ENCODE measurements at places on chromosomes 1 and 21.

DNA sequence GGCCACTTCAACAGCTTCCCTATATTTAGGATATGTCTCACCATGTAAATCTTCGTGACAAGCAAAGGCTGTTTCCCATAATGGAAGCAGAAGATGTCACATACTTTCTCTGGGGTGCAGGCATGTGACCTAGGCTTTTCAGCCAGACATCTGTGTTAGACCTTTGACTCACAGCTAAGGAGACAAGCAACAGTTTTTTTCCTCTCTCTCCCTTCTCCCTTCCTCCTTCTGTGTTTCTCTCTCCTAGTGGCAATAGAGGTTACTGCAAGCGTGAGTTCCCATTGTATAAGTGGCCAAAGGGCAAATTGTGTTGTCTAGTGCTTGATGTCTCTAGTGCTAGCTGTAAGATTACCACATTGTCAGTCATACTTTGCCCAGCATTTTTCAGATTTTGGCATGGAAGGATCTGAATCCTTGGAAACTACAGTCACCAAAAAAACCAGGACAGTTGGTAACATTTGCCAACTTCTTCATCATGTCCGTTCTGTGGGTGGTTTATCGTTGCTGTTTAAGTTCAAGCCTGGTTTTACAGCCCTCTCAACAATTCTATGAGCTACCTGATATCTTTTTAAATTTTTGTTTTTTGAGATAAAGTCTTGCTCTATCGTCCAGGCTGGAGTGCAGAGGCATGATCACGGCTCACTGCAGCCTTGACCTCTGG lies 44.4 kb upstream of the RABGAP1L start:
- peak; percentile 10 for DNase-seq

GRCh38 chr1:100187912-100188311 lies 9.9 kb upstream of the LRRC39 start:
- no peak for DNase-seq

DNA sequence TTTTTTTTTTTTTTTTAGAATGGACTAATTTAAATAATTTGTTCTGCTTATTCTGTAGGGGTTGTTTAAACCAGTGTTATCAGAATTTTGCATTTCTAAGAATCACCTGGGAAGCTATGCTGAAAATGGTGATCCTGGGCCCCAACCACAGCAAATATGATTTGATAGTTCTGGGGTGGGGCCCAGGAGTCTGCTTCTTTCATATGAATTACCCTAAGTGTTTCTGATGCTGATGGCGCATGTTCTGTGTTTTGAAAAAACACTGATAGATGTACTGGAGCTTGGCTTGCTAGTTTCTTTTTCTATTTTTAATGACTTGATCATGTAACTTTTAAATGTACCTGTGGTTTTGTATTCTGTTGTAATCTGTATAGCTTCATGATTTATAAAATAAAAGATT lies 89.3 kb downstream of the CDC14A start:
- no peak for DNase-seq

- DNase-seq = no peak
Observed at GRCh38 chr1:162956922-162957321, 95.9 kb upstream of the CCDC190 start.

DNA sequence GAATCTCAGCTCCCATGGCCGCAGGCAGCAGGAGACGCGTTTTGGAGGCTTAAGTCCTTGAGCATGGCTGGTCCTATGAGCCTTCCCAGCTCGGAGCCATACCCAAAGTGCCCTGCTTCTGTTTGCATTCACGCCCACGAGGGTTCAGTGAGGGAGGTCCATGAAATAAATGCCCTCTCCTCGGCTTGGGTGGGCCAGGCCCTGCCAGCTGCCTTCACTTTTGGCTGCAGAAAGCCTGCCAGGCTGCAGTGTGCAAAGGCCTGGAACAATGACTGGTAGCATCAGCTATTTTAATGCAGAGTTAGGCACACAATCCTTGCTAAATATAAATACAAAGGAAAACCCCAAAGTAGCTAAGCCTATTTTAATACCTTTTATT lies 49.4 kb downstream of the H3-3A start:
- DNase-seq = no peak

GRCh38 chr1:18452550-18452949 lies 28.2 kb upstream of the KLHDC7A start:
- no peak for DNase-seq

- DNase-seq = no peak
Observed at GRCh38 chr1:77544845-77545244, 137.6 kb downstream of the ZZZ3 start.

GRCh38 chr1:21756393-21757089 lies 26.4 kb downstream of the USP48 start:
- no peak for DNase-seq

GRCh38 chr1:201191653-201192260 lies 1.1 kb downstream of the IGFN1 start:
- no peak for DNase-seq

GRCh38 chr1:201250326-201251011 lies 32.8 kb upstream of the PKP1 start:
- no peak for DNase-seq

GRCh38 chr1:201214461-201214860 lies 23.8 kb downstream of the IGFN1 start:
- DNase-seq = no peak

- no peak for DNase-seq
Observed at GRCh38 chr1:153509729-153510354, 25.9 kb downstream of the S100A6 start.

GRCh38 chr21:21268061-21268471 lies 269.9 kb downstream of the NCAM2 start:
- no peak for DNase-seq

- DNase-seq = no peak
Observed at GRCh38 chr21:46045154-46045553, 52.8 kb upstream of the COL6A2 start.

DNA sequence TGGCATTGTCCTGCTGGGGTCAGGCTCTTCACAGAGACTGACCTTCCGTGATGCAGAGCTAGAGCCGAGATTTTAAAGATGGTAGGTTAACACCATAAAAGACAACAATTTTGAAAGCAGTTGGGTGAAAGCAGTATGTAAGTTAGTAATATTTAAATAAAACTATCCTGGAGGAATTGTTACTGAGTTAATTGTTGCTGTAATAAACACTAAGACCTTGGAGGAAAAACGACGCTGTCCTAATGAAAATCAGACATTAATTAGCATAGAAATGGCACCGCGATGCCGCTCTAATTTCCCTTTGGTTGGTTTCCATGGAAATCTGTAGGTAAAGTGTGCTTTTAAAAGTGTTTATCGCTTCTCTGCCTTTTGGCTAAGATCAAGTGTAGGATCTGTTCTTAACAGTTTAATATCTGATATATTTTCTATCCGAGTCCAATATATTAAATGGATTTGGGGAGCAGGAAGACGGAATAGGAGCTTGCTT lies 745 bp upstream of the ANP32E start:
- DNase-seq = peak; percentile 63

DNA sequence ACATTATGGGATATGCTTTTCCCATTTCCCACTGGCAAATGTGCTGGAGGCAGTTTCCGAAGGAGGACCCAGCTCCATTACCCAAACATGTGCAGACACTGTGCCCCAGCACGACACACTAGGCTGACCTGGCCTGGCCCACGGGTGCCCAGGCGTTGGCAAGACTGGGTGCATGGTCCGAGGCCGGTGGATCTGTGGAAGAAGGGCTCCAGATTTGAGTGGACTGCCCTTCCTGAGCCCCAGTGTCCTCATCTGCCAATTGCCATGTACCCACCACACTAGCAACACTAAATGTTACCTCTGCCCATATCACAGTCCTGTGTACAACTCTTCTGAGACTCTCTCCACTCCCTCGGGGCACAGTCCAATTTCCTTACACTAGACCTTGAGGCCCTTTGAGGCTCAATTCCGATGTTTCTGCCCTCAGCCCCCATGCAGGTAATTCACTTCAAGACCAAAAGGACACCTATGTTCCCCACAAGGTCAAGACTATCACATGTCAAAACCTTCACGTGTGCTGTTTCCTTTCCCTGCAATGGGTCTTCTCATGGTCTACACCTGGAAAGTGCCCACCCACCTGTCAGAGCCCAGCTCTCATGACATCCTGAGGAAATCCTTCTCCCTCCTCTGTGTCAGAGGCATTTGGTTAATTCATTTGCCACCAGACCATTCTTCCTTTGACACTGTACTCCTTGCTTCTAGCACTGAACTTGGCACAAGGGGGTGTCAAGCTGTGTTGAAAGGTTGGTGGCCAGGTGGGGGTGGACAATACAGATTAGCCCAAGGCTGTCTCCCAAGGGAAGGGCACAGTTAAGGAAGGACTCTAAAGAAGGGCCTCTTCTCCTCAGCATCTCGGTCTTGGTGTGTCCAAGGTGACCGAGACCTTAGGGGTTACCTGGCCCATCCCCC lies 124.9 kb downstream of the DMRTB1 start:
- DNase-seq = no peak

DNA sequence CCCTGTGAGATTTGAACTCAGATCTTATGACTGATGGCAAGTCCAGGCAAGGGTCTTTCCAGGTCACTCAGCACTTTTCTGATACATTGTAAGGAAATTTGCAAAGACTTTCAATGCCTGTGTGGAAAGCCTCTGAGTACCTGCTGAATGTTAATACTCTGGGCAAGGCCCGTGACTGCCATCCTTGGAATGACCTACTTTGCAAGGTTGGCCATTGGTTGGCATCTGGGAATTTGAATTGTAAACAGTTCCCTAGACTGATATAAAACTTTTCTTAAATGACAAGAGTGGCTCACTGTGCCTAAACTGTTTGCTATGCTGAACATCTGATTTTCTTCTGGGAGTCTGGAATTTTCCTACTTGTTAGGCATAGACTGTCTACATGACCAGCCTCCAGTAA lies 57.1 kb downstream of the CD2 start:
- DNase-seq = no peak

DNA sequence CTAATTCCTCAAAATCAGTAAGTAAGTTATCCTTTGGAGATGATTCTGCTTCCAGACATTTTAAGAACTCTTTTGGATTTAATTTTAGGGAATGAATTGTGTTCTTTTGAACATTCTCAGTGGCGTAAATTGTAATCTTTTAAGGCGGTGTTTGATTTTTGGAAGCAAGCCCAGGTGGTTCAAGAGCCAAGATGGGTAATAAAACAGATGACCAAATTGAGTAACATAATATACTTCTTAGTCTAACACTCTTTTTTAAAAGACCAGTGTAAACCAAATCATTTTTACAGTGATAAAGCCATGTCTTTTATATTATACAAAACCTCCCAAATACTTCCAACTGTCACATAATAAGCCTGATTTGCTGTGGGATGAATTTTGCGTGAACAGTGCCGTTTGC lies 133.8 kb downstream of the LRRC40 start:
- DNase-seq = no peak

- no peak for DNase-seq
Observed at GRCh38 chr1:17544776-17545350, 5.4 kb downstream of the ARHGEF10L start.

DNA sequence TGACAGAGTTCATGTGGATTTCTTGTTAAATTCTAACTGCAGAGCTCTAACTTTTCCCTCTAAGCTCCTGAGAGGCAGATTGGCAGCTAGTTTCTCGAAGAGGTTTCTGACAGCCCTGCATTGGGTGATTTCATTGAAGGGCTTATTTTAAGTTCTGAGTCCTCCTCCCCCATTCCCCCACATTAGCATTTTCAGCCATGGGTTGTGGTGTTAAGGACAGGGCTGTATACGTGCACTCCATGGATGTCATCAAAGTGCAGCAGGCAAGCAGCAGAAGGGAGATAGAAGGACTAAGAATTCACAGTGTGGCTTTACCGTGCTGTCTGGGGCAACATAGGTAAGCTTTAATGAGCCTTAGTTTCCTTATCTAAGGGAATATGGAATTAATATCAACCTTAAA lies 19.0 kb downstream of the CRYZ start:
- no peak for DNase-seq

DNA sequence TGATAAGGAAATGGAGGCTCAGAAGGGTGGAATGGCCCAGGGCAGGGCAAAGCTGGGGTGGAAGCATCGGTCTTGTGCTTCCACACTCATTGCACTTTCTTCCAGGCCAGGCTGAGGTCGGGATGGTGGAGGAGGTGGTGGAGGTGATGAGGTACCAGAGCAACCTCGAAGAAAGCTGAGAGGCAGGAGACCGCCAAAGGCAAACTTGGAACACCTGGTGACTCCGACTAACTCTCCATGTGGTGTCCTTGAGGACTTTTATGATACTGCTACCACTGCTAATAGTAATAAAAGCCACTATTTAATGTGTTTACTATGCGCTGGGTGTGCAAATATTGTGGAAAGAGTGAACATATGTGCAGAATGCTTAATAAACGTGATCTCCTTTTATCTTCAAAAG lies 16.9 kb upstream of the BTG2 start:
- peak; percentile 54 for DNase-seq

DNA sequence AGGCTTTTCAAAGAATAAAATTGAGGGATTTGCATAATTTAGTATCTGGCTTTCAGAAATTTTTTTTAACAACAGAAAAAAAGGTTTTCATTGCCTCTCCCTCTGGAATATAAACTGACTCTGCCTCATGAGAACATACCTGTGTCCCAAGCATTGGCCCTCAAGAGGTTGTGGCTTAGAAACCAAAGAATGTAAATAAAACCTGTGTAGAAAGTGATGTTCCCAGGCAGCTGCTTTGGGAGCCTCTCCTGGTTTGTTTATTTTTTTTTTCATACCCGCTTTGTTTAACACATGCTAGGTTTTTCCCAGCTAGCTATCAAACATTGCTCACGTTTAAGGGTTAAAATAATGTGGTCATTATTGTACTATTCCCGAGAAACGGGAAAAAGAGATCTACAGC lies 40.5 kb upstream of the IFNAR2 start:
- peak; percentile 5 for DNase-seq

- no peak for DNase-seq
Observed at GRCh38 chr1:94468708-94469107, 50.5 kb downstream of the ABCD3 start.

GRCh38 chr1:29105822-29106221 lies 17.9 kb downstream of the TMEM200B start:
- no peak for DNase-seq

- no peak for DNase-seq
Observed at GRCh38 chr1:110280126-110280525, 59.1 kb upstream of the RBM15 start.

- DNase-seq = no peak
Observed at GRCh38 chr1:223106856-223107255, 36.2 kb downstream of the TLR5 start.

- DNase-seq = no peak
Observed at GRCh38 chr1:51877434-51878307, 856 bp downstream of the NRDC start.

DNA sequence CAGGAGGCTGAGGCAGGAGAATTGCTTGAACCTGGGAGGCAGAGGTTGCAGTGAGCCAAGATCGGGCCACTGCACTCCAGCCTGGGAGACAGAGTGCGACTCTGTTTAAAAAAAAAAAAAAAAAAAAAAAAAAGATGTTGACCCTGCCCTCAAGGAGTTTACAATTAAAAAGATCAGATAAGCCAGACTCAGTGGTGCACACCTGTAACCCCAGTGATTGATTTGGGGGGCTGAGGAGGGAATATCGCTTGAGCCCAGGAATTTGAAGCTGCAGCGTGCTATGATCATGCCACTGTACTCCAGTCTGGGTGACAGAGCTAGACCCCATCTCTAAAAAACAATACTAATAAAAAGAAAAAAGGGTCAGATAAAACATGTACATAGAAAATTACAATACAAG lies 1.6 kb upstream of the SESN2 start:
- no peak for DNase-seq

GRCh38 chr1:233237647-233238046 lies 57.9 kb downstream of the PCNX2 start:
- DNase-seq = no peak

All from NCI-H748 treated with DMSO at 0.1 percent for 48 hours (cell line).